ENCODE measurements at places on chromosomes 7 and 10. TPM values are rescaled to one million over a fixed set of nuclear protein-coding genes. Genes with fewer than 3 reads are reported as not detected.

DNA sequence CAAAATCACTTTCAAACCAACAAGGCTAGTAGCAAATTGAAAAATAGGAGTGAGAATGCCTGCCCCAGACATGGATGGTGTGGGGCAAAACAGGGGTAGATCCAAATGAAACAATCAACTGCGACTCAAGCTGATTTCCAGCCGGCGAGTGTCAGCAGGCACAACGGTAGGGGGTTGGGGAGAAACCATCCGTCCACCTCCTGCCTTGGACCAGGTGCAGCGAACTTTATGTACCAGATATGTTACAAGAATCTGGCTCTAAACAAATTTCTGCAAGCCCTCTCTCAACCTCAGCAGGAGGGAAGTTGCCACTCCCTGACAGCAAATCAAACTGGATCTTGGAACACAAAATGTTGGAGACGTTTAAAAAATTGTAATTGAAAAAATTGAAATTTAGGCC lies 45.2 kb downstream of the PYROXD2 start:
- no peak for DNase-seq

TUBB8 gene
- not detected for polyA plus RNA-seq

FAM237B gene
- not detected for polyA plus RNA-seq

GRCh38 chr10:8640878-8641277 lies 586.4 kb downstream of the GATA3 start:
- no peak for DNase-seq

DNA sequence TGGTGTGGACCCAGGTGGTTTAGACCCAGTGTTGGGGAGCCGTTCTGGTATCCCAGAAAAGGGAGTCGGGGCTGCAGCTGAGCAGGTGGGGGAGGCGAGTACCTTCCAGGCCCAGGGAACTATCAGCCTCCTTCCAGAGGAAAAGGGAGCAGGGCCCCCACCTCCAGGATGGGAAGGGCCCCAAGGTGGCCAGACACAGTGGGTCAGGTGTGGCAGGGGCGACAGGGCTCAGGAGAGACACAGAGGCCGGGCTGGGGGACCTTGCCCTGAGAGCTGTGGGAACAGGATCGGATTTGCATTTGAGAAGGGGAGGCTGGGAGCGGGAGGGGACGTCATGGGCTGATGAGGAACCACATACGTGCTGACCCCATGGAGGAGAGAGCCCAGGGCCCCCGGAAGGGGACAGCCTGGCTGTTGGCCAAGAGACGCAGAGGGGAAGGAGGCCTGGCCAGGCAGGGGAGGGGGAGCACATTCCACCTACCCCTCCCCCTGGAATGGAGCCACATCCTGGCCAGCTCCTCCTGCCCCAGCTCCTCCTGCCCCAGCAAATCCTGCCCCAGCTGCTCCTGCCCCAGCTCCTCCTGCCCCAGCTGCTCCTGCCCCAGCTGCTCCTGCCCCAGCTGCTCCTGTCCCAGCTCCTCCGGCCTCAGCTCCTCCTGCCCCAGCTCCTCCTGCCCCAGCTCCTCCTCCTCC lies 9.7 kb upstream of the TTYH3 start:
- DNase-seq, result no peak

SPDYE11 gene
- polyA plus RNA-seq, result 0.45 TPM

CDHR3 gene
- polyA plus RNA-seq, result 20.4 TPM

MLXIPL gene
- polyA plus RNA-seq, result not detected

DNA sequence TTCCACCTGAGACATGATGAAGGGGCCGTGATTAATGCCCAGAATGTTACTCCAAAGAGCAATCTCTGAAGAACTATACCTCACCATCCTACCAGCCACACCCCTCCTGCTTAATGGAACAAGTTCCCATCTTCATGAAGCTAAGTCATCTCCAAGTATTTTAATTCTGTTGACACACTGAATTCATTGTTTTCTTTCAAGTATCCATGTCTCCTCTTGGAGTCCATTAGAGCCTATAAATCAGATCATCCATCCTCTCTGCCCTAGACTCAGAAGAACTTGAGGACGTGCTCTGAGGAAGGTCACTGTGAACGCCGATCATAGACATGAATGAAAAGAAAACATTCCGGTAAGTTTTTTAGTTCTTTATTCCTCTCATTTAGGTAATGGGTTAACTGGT lies 126.8 kb downstream of the RSU1 start:
- DNase-seq, result no peak

GRCh38 chr10:54402576-54402975 lies 398.5 kb downstream of the PCDH15 start:
- DNase-seq, result no peak

- no peak for DNase-seq
These were observed 1512.8 kb upstream of the LRRTM3 start for GRCh38 chr10:65413001-65413400.

DNA sequence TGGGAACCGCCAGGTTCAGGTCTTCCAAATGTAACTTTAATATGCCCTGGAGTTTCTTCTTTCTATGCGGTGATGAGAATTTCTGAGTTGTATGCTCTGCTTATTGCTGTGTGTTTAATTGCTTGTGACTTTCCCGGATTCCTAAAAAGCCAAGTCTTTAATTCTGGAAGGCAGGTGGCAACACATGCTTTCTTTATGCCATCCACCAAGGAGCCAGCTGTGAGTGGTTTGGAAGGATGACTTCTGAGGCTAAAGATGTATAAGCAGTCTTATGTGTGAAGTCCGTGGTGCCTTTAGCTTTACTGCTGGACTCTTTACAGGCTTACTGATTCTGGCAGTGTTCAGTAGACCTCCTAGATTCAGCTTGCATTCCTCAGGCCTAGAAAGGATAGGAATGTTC lies 3.1 kb downstream of the SDK1 start:
- DNase-seq, result no peak

KLF14 gene
- 0.12 TPM for polyA plus RNA-seq

Data from naive B cell (primary cell).